ENCODE measurements at places on chromosomes 6 and 20.

- no peak overlapping the region for H3K4me3 ChIP-seq
- no peaks in the 10 kb centered on the region for H3K4me1 ChIP-seq
- no peak for DNase-seq
- H3K36me3 ChIP-seq: no peaks in the 10 kb centered on the region
These were observed 220.4 kb upstream of the ARID1B start for GRCh38 chr6:156556811-156557210.

DNA sequence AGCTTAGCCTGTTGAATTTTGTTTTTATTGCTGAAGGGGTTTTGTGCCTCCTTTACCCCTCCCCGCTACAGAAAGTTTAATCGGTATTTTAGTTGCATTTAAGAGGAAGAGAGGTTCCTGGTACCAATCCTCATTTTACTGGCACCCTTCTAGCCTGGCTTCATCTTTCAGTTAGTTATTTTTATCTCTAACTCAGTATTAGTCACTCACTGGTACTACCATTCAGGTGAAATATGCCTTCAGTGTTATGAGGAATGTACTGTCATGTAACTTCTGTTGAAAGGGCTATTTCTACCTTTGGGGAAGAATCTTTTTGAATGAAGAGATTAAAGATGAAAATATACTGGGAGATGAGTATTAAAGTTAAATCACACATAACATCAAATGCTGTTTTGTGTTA is 211.8 kb downstream of the CDKAL1 start:
- no peaks in the 10 kb centered on the region for H3K27me3 ChIP-seq
- no peak overlapping the region for H3K4me3 ChIP-seq
- H3K4me1 ChIP-seq: no peaks in the 10 kb centered on the region
- no peak overlapping the region for H3K27ac ChIP-seq

GRCh38 chr6:33592595-33593413 is 12.7 kb upstream of the BAK1 start:
- H3K36me3 ChIP-seq: no peaks in the 10 kb centered on the region
- H3K27me3 ChIP-seq: no peaks in the 10 kb centered on the region
- H3K27ac ChIP-seq: no peak overlapping the region

DNA sequence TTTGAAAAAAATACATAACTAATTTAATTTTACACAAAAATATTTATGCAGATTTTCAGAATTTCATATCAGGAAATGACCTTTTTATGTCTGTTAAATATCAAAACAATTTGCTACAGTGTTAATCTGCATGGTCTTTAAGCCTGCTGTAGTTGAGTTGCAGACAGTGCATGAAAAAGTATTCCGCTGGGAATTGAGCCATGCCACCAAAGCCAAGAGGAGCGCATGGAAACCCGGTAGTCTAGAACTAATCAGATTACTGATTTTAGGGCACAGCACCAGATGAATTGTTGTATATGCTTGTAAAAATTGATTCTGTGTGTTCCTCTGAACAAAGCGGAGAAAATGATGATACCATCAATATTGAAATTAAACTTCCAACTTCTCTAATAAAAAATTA is 34.3 kb upstream of the LAMP5 start:
- no peak overlapping the region for H3K4me3 ChIP-seq
- no peaks in the 10 kb centered on the region for H3K4me1 ChIP-seq
- no peak overlapping the region for H3K27ac ChIP-seq
- no peaks in the 10 kb centered on the region for H3K27me3 ChIP-seq
- no peaks in the 10 kb centered on the region for H3K36me3 ChIP-seq

GRCh38 chr20:32109392-32110172 is at the start of gene TM9SF4:
TSS of gene TM9SF4 (plus strand) at chr20:32109714. CDS start at chr20:32109741, 27 bp downstream.
- H3K4me1 ChIP-seq: peaks cover 8% of the 10 kb centered on the region
- peaks cover 2% of the 10 kb centered on the region for H3K36me3 ChIP-seq
- DNase-seq: peak; percentile 87
- peak within 1 kb of the TSS; percentile 98 for H3K4me3 ChIP-seq
- no peaks in the 10 kb centered on the region for H3K27me3 ChIP-seq
- peak within 1 kb of the TSS; percentile 100 for H3K27ac ChIP-seq

DNA sequence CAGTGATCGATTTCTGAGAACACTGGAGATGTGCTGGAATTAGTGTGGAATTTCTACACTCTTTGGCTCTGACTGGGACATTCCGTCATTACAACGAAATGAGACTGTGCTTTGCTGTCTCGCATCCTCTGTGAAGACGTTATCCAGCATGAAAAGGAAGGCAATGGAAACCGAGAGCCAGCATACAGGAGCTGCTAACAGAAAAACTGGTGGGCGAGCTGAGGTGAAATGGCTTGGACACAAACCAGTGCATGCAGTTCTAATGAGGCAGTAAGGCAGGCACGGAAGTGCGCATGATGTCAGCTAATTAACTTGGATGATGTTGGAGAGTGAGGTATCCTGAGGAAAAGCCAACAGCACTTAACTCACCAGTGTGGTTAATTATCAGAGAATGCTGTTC is 202.8 kb upstream of the AGPAT4 start:
- H3K4me1 ChIP-seq: no peaks in the 10 kb centered on the region
- no peaks in the 10 kb centered on the region for H3K27me3 ChIP-seq
- H3K36me3 ChIP-seq: no peaks in the 10 kb centered on the region
- peak overlapping the region; percentile 0 for H3K4me3 ChIP-seq
- H3K27ac ChIP-seq: peak overlapping the region; percentile 78

- H3K4me1 ChIP-seq: no peaks in the 10 kb centered on the region
- no peaks in the 10 kb centered on the region for H3K36me3 ChIP-seq
- no peak overlapping the region for H3K4me3 ChIP-seq
- no peak for DNase-seq
- no peaks in the 10 kb centered on the region for H3K27me3 ChIP-seq
These were observed 1079.3 kb downstream of the EPHA7 start for GRCh38 chr6:92339936-92340640.

GRCh38 chr6:37232430-37233017 is 25.0 kb upstream of the TBC1D22B start:
- peaks cover 10% of the 10 kb centered on the region for H3K4me1 ChIP-seq
- no peak for DNase-seq
- H3K4me3 ChIP-seq: no peak overlapping the region
- no peaks in the 10 kb centered on the region for H3K27me3 ChIP-seq

- H3K4me1 ChIP-seq: peaks cover 8% of the 10 kb centered on the region
- no peak overlapping the region for H3K27ac ChIP-seq
- no peaks in the 10 kb centered on the region for H3K36me3 ChIP-seq
- no peaks in the 10 kb centered on the region for H3K27me3 ChIP-seq
- no peak for DNase-seq
These were observed 25.7 kb downstream of the ZDHHC14 start for GRCh38 chr6:157406661-157407060.

DNA sequence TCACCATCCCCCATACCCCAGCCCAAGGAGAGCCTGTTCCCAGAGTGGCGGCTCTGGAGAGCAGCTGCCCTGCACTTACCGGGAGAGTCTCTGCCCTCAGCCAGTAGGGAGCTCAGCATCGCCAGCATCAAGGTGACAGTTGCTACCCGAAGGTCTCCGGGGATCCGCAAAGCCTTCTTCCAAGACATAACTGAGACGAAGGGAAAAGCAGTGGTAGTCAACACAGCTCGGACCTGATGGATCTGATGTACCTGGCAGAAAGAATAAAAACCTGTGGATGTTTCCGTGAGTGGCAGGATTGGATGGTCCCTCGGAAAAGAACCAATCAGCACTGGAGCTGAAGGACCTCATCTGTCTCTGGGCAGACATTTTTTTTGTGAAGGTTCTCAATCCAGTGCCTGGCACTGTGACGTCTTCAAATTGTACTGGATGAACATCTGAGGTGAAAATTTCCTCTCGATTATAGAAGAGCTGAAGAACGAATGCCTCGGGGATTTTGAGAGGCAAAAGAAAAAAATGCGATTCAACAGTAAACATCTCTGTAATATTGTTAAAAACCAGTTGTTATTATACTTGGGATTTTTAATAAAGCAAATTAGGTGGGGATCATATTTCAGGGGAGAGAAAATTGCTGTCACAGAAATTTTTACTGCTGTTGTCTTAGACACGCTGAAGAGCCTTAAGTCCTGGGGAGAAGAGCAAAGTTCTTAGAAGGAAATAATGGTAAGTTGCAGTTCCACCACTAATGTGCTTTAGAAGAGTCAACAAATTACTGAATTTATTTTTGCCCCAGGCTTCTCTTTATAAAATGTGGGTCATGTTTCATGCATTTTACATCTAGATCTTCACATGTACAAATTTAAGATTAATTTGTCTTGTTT is at the start of gene HLA-DQB1:
TSS of gene HLA-DQB1 (minus strand) at position 238 of the 881 bp plus-strand sequence. CDS start at position 188, 50 bp downstream.
- no peak for DNase-seq
- no peak within 1 kb of the TSS for H3K4me3 ChIP-seq
- no peaks in the 10 kb centered on the region for H3K27me3 ChIP-seq
- H3K4me1 ChIP-seq: no peaks in the 10 kb centered on the region

DNA sequence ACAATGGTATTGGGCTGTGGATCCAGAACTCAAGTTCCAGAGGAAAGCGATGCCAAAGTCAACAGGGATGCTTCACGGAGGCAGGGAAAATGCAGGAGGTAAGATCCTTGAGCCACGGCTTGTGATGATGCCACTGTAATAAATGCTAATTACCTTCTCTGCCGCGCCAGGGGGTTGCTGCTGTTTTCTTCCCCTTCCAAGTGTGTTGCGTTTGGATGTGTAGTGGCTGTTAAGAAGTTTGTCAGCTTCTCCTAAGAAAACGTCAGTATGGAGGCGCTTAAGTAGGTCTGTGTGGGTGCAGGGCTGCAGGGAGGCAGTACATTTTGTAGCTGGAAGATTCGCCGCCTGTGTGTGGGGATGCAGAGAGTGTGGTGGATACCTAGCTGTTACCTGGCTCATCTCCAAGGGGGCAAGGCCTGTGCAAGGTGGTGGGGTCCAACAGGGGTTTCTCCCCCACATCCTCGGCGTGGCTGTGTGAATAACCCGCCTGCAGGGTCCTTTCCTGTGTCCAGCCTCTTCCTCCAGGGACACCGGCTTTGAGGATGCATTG is 318.7 kb downstream of the CDH4 start:
- no peaks in the 10 kb centered on the region for H3K27me3 ChIP-seq
- no peak overlapping the region for H3K4me3 ChIP-seq
- no peak overlapping the region for H3K27ac ChIP-seq
- H3K36me3 ChIP-seq: no peaks in the 10 kb centered on the region
- H3K4me1 ChIP-seq: no peaks in the 10 kb centered on the region
